ENCODE measurements at places on chromosomes 7 and 10.

DNA sequence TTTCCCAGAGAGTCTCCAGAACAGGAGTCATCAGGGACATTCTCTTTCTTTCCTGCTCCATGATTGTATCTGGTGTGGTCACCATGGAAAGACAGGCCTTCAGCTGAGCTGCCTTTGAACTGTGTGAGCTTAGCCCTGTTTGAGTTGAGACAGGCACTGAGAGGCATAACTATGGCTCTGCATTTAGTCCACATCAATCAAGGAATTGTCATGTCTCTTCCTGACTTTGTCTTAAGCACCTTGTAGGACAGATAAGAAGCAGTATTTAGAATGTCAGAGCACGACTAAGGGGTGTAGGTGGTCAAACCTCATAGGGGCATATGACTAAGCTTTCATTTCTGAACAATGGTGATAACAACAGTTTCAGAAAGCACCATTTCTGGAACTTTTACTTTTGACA is 53.5 kb downstream of the EPDR1 start:
- no peak for DNase-seq

DNA sequence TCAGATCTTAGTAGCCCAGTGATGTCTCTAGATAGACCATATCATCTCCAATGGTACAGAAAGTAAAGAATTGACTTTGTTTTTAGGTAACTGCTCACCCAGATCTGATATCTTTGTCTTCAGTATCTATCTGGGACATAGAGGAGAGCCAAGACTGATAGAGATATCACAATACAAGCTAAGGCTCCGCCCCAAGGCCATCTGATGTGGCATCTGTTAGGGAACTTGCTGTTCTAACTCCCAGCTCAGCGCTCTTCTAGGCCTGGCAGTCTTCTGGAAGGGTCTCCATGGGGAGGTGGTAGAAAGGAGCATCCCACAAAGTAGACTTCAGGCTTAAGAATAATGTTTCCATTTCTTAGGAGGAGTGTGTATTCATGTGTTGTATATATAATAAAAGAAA is 88.4 kb upstream of the SAMD8 start:
- no peak for DNase-seq

DNA sequence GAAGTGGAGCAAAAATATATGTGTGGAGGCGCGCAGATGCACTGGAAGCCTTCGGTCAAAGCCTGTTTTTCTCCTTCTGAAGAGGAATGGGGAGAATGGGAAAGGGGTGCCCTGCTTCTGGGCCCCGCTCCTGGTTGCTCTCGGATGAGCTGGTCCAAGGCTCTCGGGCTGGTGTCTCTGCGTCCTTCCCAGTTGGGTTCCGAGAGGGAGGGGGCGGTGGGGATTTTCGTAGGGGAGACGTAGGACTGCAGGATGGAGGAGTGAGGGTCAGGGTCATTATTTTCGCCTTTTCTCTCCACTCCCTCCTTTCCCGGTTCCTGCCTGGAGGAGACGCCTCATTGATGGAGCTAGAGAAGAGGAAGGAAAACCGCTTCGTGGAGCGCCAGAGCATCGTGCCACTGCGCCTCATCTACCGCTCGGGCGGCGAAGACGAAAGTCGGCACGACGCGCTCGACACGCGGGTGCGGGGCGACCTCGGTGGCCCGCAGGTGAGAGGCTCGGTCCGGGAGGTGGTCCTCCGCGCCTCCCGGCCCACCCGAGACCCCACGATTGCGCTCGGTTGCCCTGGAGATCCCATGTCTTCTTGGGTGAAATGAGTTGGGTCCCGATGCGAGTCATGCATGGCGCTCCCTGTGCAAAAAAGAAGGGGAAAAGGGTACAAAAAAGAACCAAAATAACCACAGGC is 790 bp downstream of the ADAM22 start:
- no peak for DNase-seq

DNA sequence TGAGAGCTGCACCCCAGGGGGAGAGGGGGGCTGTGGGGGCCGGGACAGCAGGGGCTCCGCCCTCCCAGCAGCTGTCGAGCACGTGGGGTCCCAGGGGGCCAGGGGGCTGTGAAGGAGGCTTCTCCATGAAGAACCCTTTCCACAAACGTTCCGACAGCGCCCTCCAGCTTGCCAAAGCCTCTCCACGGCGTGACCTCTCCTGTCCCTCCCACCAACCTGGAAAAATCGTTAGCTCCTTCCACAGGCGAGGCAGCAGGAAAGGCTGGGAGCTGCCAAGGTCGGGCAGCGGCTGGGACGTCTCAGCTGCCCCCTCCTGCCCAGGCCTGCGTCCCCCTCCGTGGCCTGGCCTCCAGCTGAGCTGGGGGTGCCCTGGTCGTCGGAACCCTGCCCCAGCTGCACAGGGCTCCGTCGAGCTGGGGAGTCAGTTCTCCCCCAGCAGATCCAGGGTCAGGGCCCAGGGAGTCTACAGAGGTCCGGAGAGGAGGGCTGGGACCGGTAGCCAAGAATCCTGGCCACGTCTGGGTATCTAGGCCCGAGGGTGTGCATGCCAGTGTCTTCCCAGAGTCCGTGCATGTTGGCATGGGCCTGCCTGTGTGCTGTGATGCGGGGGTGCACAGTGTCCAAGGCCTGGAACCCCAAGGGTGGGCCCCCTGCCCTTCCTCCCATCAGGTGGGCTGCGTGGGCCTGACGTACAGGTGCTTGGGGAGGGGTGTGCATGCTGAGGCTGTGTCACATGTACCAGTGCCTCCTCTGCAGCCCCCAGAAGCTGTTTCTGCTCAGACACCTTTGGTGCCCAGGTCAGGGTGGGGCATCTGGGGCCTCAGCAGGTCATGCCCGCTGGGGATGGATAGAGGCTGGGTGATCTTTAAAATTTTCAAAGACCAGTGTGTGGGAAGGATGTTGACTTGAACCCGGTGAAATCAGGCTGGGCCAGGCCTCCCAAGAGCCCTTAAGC is 66.5 kb downstream of the UNCX start:
- DNase-seq, result no peak

GRCh38 chr7:45052011-45052410 is 36.8 kb downstream of the NACAD start:
- DNase-seq, result no peak

DNA sequence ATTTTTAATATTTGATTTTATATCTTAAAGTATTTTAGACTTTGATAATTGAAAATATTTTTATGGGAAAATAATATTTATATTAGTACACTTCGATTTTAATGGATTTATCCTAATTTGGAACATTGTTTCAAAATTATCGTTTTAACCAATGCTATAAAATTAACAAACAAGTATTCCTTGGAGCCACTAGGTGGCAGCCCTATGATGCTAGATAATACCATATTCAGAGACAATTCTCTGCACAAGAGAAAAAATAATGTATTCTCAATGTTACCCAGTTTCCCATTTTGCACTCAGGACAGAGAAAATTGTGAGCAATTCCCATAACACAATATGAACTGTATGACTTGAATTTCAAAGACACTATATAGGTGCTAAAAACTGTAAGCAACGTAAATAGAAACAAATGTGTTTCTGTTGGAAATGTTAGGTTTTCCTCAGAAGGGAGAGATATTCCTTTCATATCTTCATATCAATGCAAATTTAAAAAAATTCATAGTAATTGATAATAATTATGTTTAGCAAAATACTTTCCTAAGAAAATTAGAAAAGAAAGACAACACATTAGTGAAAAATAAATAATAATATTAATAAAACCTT is 237.8 kb downstream of the SEMA3E start:
- DNase-seq, result no peak

DNA sequence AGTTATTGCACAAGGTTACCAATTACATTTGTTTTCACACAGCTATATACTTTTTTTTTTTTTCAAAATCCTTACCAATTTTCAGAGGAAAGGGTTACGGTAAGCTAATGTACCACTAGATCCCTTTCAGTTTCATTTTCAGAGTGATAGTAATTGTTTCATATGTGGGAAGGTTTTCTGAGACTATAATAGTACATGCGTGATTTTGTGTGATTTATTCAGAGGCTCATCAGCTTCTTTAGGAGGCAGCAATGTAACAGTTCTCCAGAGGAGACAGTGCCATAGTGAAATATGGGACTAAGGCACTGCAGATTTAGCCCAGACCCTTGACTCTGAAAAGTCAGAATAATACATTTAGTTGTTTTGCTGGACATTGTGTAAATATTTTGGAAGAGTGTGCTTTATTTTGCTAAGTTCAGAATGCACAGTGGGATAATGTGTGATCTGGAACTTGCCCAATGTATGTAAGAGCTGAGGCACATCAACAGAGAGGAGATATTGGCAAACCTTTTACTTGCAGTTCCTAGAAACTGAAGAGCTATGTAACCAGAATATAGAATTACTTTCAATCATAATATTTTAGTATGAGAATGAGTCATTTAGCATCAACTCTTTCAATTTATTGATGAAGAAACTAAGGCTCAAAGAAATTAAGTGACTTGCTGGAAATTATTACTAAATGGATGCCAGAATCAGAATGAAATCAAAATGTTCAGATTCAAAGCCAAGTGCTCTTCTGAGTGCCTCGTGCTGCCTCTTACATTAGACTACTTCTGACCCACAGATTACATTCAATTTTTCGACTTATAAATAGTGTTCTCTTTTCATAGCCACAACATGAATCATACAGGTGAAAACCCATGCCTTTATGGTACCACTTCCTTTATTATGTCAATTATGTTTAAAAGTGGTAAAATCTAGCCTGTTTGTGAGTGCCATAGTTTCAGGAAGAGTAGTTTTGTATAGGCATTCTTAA is 207.7 kb upstream of the TEX47 start:
- DNase-seq, result no peak

GRCh38 chr10:44854693-44855350 is 56.3 kb upstream of the TMEM72 start:
- DNase-seq, result no peak

DNA sequence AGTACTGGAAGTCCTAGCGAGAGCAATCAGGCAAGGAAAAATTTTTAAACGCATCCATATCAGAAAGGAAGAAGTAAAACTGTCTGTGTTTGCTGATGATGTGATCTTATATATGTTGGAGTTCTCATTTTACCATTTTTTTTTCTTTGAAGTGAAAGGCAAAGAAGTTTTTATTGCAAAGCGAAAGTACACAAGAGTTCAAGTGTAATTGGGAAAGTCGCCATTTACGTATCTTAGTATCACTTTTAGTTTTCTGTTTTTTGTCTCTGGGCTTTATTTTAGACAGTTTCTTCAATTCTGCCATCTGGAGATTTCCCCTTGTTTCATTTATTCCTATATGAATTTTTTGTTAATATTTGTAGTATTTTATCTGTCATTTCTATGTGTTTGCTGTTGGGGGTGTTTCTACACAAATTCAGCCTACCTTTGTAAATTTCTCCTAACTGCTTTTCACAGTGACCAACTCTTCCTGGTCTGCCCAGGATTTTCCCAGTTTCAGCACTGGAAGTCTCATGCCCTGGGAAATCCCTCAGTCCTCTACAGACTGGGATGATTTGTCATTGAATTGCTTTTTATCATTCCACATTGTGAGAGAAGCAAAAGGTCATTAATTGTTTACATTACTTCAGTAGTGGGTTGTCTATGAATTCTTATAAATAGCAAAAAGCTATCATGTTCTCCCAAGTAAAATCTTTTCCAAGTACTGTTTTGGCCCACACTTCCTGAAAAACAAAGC is 23.2 kb downstream of the BET1 start:
- no peak for DNase-seq

GRCh38 chr7:18345641-18346234 is 149.8 kb upstream of the HDAC9 start:
- DNase-seq, result no peak

- no peak for DNase-seq
Measured at GRCh38 chr7:39637400-39637799, 14.0 kb downstream of the RALA start.

GRCh38 chr7:66466081-66466600 is 162.5 kb upstream of the KCTD7 start:
- DNase-seq, result no peak

DNA sequence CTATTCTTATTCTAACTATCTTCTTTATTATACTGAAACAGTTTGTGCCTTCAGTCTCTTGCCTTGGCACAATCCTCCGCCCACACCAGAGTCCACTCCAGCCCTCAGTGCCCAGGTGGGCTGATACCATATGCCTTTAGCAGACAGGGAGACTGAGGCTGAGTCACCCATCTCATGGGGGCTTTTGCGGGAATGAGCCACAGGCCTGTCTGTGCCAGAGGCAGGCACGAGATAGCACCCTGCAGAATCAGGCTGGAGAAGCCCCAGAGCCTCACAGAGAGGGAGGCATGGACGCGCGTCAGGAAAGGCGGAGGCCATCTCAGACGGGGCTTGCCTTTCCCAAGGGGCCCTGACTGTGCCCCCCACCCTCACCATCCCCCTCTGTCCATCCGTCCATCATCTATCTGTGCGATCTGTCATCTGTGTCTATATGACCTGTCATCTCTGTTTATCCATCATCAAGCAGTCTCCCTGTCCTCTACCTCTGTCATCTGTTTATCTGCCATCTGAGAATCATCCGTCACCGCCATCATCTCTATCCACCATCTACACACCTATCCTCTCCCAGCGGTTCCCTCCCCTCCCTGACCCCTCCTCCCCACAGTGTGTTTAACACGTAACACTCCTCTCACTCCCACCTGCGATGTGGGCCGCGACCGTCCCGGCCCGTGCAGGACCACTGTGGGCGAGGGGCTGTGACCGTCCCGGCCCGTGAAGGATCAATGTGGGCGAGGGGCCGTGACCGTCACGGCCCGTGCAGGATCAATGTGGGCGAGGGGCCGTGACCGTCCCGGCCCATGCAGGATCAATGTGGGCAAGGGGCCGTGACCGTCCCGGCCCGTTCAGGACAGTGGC is 7.3 kb upstream of the ADAP1 start:
- DNase-seq, result no peak

DNA sequence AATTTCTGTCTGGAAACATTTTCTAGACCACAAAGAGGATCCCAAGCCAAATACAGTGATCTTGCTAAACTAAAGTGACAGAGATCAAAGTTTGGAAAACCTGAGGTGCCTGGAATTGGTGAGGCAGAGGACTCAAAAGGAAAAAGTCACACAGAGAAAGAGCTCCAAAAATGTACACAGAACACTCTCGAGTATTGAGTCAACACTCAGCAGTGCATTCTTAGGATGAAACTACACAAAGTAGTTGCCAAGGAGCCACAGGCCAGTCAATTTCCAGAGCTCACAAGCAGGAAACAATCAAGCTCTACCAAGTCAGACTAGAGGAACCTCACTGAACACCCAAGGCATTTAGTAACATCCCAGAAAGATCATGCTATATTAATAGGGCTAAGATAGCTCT is 61.3 kb downstream of the MICU1 start:
- DNase-seq, result peak; percentile 28

Data from stimulated activated CD4-positive, alpha-beta T cell treated with anti-CD3 and anti-CD28 coated beads, Interleukin-12 subunit alpha, Interleukin-12 subunit beta, amount 100 ng/mL, for 48 hours (primary cell).